ENCODE measurements at places on chromosomes 1 and 21. TPM values are rescaled to one million over a fixed set of nuclear protein-coding genes. Genes with fewer than 3 reads are reported as not detected.

Gene S100B
- 0.62 TPM for total RNA-seq

Gene INAVA
- total RNA-seq = 0.22 TPM

Gene C1orf141
- 0.14 TPM for total RNA-seq

Gene OLIG2
- total RNA-seq = 0.30 TPM

Gene ANKRD45
- total RNA-seq = 0.34 TPM

Gene TGFB2
- 123 TPM for total RNA-seq

Gene KNCN
- 0.19 TPM for total RNA-seq

Gene GNL2
- 68.0 TPM for total RNA-seq

Gene USP25
- 24.5 TPM for total RNA-seq

Gene PIGK
- 18.7 TPM for total RNA-seq

Gene OLFML2B
- total RNA-seq = 1.9 TPM

Gene LRRC39
- total RNA-seq = 2.6 TPM
